ENCODE measurements at places on chromosomes 4 and X.
A peak's percentile ranks its signal among the peaks of the same experiment; 100 is the strongest.

DNA sequence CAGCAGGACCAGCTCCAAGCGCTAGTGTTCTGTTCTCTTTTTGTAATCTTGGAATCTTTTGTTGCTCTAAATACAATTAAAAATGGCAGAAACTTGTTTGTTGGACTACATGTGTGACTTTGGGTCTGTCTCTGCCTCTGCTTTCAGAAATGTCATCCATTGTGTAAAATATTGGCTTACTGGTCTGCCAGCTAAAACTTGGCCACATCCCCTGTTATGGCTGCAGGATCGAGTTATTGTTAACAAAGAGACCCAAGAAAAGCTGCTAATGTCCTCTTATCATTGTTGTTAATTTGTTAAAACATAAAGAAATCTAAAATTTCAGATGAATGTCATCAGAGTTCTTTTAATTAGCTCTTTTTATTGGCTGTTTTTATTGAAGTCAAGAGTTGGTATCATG, 186.5 kb downstream of the AR start:
- no peak for DNase-seq

- DNase-seq, result no peak
These were observed 20.8 kb downstream of the GAK start for GRCh38 chr4:911221-911751.

DNA sequence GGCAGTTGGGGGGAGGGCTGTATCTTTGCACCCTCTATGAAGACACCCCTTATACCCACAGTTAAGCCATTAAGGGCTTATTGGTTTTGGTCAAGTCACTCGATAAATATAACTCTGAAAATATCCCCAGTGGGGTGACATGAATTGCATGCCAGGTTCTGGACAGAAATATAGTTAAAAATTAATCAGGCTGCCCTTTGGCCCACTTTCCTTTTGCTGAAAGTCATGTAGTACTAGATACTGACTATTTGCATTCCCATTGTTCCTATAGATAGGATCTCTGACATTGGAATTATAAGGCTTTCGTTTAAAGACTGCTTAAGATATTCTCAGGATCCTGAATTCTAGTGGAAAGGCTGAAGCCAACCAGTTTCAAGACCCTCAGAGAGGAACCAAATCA, 43.5 kb upstream of the LAMP2 start:
- no peak for DNase-seq

DNA sequence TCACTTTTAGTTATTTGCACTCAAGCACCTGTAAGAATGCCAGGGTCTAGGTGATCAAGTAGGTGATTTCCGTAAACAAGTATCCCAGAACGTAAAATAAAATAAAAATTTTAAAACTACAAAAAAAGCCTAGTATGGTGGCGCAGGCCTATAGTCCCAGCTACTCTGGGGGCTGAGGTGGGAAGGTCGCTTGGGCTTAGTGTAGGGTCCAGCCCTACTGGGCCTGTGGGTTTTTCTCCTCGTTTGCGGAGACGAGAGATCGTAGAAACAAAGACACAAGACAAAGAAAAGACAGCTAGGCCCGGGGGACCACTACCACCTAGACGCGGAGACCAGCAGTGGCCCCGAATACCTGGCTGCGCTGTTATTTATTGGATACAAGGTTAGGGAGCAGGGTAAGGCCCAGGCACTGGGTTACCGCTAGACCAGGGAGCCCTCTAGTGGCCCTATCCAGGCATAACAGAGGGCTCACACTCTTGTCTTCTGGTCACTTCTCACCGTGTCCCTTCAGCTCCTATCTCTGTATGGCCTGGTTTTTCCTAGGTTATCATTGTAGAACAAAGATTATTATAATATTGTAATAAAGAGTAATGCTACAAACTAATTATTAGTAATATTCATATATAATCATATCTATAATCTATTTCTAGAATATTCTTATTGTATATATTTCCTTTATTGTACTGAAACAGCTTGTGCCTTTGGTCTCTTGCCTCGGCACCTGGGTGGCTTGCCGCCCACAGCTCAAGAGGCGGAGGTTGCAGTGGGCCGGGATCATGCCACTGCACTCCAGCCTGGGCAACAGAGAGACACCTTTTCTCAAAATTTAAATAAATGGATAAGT, 38.4 kb downstream of the SAGE1 start:
- peak; percentile 67 for DNase-seq

DNA sequence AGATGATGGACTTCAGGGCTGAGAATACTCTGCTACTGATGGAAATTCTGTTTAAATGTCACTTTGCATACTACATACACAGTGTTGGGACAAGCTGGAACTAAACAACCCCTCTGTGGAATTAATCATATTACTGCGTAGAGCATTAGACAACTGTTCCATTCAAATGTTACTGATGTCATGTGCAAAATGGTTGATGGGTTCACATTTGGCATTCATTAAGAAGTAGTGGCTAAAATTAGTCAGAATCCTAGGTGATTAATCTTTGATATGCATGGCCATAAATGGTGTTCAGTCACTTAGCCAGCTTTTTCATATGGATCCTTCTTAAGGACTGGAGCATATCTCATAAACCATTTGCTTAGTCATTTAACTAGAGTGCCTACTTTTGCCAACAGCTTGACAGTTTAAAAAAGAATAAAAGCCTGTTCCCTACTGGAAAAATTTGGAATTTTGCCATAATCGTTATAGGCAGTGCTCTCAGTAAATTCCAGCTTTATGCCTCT, 105.2 kb downstream of the RNF150 start:
- DNase-seq, result no peak

GRCh38 chrX:101191217-101191750, 28.3 kb upstream of the DRP2 start:
- DNase-seq, result peak; percentile 76

DNA sequence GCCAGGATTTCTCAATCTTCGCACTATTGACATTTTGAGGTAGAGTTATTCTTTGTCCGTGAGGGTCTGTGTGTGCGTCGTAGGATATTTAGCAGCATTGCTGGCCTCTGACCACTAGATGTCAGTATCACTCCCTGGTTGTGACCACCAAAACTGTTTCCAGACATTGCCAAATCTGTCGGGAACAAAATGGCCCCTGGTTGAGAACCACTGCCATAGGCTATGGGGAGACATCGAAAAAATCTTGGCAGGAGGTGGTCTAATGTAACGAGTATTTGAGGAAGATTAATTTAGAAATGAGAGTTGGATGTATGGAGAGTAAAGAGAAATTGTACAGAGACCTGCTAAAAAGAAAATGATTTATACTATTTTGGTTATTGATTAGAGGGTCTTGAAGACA, 108.4 kb downstream of the DOCK11 start:
- DNase-seq, result peak; percentile 77
